ENCODE measurements at places on chromosomes 5 and 9.

DNA sequence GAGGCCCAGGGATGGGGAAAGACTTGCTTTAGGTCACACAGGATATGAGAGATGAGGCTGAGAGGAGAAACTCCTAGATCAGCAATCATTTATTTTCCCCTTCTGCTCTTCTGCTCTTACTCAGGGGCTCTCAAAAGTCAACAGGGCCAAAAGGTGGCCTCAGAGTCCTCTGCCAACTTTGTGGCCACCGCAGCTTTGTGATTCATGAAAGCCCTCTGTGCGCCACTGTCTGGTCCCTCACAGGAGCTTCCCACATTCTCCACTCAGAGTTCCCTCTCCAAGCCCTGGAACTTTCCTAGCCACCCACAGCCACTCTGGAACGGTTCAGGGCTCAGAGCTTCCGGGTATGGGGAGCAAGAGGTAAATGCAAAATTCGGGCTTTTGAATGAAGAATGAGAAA lies 82.4 kb downstream of the COL27A1 start:
- no peak for DNase-seq

DNA sequence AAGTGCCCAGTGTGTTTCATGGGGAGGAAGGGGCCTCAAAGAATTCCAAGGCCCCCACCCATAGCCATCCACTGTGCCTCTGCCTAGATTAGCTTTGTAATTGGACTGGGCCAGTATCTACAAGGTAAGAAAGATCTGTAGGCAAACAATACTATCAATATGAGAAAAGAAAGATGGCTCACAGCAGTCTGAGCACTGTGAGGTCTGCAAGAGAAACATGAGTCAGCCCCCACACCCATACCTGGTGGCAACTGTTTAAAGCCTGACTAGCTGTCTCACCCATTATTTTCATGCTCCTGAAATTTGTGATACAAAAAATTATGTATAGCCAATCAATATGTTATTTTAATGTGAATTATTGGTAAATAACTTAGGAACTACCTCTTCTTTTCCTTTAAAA lies 10.0 kb upstream of the ZNF483 start:
- DNase-seq: no peak

DNA sequence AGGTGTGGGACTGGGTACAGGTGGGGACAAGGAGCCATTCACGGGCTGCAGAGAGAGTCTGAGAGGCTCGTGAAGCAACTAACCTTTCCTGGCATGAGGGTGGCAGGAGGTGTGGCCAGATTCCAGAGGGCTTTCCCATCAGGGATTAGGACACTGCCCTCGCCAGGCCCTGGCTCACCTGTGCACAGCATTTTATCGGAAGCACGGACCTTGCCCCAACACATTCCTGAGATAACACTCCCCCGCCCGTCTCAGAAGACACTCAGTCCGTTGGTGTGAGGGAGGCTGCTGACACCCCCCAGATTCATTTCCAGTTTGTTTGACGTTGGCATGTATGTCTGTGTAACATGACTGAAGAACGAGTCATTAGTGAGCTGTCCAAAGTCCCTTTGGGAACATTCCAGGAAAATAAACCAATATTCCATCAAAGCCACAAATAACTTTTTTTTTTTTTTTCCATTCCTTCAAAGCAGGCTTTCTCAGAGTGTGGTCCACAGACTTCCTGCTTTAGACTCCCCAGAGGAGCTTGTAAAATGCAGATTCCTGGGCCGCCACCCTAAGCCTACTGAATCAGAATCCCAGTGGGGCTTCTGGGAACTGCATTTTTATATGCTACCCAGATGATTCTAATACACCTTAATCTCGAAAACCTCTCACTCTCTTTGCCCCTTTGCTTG lies 23.4 kb downstream of the WWC1 start:
- DNase-seq: peak; percentile 91

- DNase-seq: no peak
These were observed 78.4 kb upstream of the IL6ST start for GRCh38 chr5:56072863-56073766.

- no peak for DNase-seq
These were observed 209.3 kb downstream of the PALM2AKAP2 start for GRCh38 chr9:109989296-109989695.

DNA sequence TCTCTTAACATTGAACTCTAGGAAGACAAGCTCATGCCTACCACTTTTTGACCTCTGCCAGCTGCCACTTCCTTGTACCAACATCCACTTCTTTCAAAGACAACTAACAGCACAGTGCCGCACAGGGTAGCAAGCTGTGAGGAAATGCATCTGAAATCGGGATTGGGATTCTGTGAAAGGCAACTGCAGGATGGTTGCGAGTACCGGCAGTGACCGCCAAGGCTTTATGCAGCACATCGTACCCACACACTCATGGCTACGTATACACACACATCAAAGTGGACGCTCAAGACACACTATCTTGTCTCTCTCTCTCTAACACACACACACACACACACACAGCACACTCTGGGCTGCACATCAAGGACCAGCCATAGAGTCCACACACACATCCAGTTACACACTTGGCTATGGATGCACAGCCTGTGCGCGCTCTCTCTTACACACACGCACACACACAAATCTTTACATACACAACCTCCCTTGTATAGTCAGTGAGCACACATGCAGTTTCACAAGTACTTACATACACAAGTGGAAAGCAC lies 964 bp downstream of the HTR4 start:
- no peak for DNase-seq

DNA sequence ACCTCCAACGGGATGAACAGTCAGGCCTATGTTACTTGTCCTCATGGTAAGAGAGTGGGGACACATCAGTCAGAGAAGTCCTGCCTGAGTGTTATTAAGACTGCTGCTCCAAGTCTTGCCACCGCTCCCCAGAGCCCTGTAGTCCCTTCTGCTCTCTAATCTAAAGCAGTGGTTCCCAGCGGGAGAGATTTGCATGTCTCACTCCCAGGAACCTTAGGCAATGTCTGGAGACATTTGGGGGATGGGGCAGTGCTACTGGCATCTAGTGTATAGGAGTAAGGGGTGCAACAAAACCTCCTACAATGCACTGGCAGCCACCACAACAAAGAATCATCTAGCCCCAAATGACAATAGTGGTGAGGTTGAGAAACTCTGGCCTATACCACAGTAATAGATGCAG lies 2.6 kb upstream of the SVEP1 start:
- DNase-seq: no peak

DNA sequence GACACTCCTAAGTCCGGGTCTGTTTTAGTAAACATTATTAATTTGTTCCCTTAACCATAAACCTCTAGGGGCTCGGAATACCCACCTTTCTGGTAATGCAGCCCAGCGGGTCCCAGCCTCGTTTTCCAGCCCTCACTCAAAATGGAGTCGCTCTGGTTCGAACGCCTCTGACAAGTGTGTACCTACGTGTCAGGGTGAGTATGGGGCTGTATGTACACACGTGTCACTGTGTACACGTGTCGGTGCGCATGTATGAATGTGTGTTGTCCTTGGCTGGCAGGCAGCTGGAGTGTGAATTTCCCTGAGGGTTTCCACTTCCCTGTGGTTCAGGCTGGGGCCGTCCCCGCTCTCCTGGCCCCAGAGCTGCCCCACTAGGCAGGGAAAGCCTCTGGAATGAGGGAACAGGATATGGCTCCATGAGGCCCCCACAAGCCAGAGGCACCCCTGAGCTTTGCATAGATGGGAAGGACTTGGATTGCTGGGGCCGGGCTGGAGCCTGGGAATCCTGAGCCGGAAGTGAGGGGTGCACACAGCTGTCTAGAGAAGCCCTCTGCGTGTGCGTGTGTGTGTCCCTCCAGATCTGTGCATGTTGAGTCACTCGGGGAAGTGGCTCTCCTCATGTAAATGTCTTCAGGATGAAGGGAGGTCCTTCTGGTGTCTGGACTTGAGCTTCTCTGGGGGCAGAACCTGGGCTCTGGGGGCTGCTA lies 160.8 kb upstream of the IER5L start:
- DNase-seq: no peak

DNA sequence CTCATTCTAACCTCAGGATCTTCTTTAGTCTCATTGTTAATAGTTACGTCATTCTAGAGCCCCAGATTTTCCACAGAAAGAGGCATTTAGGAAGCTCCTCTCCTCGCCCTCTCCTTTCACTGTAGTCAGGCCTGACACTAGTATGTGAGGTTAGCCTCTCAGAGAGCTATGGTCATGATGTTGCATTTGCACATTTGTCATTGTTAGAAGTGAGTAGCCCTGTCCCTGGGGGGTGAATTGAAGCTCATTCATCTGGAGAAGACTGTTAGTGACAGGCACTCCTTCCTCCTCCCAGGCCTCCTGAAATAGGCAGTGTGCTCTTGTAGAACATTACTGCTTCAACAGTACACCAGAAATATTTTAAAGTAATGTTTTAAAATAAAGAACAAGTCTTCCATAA lies 26.6 kb upstream of the LRRTM2 start:
- no peak for DNase-seq

- no peak for DNase-seq
These were observed 16.9 kb downstream of the TLE4 start for GRCh38 chr9:79588488-79589223.

DNA sequence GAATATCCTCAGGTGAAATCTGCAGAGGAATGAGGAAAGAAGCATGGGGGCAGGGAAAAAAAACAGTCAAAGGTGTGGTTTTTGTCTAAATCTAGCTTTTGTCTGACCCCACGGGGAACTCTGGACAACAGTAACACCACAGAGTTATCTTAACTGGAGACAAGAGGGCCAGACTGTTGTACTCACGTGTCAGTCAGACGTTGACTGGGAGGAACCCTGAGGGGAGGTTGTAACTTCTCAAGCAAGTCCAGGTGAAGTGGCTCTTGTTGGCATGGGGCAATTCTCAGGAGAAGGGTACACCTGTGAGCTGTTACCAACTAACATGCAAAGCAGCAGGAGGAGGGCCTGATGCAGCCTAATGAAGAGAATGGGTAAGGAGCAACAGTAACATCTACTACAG lies 44.1 kb upstream of the SHISAL2B start:
- no peak for DNase-seq

GRCh38 chr5:108654051-108654450 lies 93.6 kb upstream of the FER start:
- no peak for DNase-seq

DNA sequence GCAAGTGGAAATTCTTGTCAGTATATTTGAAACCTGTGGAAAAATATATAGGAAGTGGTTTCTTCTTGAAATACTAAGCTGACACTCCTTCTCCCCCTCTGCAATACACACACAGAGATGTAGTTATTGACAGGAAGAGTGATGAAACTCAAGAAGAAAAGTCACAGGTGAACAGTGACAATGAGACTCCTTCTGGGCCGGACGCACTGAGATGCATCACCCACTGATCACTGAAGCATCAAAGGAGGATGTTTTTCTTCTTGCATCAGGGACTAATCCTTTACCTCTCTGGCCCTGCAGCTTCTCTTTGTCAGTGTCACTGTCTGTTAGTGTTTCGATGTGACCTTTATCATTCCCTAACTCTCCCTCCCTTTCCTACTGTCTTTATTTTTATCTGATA lies 1864.2 kb upstream of the C9orf72 start:
- DNase-seq: no peak

DNA sequence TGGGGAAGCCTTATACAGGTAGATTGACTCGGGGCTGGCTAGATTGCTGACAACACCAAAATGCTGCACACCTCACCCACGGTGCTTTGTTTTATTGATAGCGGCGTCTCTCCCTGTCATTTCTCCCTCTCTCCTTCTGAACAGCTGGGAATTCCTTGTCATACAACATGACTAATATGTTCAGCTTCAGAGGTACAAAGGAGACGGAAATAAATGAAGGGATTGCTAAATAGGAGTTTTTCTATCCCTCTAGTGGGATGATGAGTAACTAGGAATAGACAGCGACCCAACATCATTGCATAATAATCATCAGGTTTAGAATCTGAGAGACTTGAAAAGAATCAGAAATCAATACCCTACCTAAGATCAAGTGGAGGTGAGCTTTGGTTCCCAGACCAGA lies 337.7 kb upstream of the PANK3 start:
- peak; percentile 25 for DNase-seq

- DNase-seq: no peak
These were observed 37.6 kb upstream of the EXOC3 start for GRCh38 chr5:405421-405820.

GRCh38 chr5:137613554-137614265 lies 114.6 kb upstream of the SPOCK1 start:
- no peak for DNase-seq

GRCh38 chr5:112018846-112019245 lies 261.9 kb upstream of the NREP start:
- DNase-seq: no peak

GRCh38 chr9:92599938-92600461 lies 64.2 kb upstream of the ECM2 start:
- DNase-seq: no peak

GRCh38 chr9:81002242-81002641 lies 687.1 kb downstream of the TLE1 start:
- DNase-seq: peak; percentile 88

GRCh38 chr9:92158097-92158601 lies 42.9 kb upstream of the SPTLC1 start:
- DNase-seq: no peak

DNA sequence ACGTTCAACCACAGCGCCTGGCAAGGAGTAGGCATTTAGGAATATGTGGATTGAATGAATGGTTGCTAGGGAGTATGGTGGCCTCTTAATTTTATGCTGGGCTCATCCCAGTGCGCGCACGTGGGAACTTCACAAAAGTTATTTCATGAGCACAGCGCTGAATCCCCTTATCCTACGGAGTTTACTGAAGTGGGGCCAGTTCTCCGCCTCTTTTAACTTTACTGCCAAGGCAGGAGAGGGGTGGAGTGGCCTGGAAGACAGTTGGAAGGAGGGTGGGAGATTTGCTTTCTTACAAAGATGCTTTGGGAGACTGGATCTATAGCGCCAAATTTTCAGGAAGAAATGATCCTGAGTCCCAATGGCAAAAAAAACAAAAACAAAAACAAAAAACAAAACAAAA lies 326.5 kb downstream of the SH3GL2 start:
- no peak for DNase-seq

DNA sequence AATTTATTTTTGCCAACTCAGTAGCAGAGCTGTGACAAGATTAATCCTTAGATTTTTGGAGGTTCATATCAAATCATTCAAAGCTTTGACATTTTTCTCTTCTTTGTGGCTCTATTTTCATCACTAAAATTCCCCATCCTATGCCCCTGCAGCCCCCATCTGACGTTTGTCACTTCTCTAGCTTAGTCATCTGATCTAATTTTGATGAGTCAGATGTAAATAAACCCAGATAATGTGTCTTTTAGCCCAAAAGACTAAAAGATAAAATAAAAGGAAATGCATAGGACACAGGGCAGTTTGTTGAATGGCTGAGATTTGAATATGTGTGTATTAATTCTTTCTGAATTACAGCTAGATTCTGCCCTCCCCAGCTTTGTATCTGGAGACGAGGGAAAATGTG lies 897 bp upstream of the HSPB3 start:
- DNase-seq: no peak

GRCh38 chr5:14420101-14420811 lies 161.3 kb upstream of the OTULINL start:
- no peak for DNase-seq
